ENCODE measurements at places on chromosomes 6 and 20. TPM values are rescaled to one million over a fixed set of nuclear protein-coding genes. Genes with fewer than 3 reads are reported as not detected.

GRCh38 chr6:30130179-30130679 lies 5.7 kb upstream of the TRIM40 start:
- DNase-seq, result no peak

GRCh38 chr6:6840831-6841291 lies 252.3 kb downstream of the LY86 start:
- DNase-seq, result no peak

KHDC1L gene
- not detected for total RNA-seq

CBLN4 gene
- total RNA-seq, result not detected

DNA sequence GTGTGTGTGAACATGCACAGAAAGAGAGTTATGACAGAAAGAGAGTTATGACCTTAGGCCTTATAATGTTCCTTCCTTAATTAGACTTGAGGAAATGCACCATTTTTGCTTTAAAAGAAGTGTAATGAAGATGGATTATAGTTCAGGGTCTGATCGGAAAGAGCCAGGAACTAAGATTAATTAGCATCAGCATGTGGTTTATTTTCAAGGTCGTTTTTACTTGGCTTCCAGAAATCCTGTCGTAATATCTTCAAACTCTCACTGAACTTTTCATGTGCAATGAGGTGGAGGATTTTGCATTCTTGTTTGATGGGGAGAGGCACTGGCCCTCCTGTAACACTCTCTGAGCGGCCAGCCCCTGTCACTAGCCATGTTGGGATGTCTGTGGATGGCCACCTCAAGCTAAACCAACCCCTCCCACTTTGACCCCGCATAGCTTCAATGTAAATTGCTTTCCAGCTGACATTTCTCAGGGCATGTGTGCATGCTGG lies 116.8 kb downstream of the CDC5L start:
- DNase-seq, result no peak

DNA sequence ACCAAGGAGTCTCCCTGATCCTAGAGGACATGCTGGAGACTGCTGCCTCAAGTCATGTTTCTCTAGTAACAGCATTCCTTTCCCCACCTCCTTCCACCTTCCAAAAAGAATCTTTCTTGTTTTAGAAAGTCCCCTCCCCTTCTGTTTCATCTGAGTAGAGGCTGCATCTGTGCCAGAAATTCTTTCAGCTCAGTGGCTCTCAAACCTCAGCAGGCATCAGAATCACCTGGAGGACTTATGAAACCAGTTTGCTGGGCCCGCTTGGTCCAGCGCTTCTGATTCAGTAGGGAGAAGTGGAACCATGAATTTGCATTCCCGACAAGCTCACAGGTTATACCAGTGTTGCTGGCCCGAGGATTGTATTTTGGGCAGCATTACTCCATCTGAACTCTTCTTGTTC lies 55.1 kb downstream of the TMEM200A start:
- DNase-seq, result no peak

GRCh38 chr6:21468461-21468860 lies 125.1 kb upstream of the SOX4 start:
- no peak for DNase-seq

DNA sequence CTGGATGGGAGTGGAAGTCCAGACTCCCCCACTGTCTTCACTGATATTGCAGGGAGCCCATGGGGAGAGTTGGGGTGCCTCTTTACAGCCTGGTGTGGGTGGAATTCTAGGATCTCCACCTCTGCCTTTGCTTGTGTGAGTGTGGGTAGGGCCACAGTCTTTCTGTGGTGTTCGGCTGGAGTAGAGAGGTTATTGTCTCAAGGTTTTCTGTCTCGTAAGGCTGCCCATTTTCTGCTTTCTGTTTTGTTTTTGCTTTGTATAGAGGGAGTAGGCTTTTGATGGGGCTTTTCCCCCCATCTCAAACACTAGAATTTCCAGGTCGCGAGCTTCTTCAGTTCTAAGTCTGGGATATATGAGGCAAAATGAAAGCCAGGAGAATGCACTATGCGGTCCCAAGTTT lies 40.4 kb upstream of the ELMO2 start:
- DNase-seq, result no peak

TRAM2 gene
- total RNA-seq, result 56.7 TPM

EDN3 gene
- total RNA-seq, result not detected

DNA sequence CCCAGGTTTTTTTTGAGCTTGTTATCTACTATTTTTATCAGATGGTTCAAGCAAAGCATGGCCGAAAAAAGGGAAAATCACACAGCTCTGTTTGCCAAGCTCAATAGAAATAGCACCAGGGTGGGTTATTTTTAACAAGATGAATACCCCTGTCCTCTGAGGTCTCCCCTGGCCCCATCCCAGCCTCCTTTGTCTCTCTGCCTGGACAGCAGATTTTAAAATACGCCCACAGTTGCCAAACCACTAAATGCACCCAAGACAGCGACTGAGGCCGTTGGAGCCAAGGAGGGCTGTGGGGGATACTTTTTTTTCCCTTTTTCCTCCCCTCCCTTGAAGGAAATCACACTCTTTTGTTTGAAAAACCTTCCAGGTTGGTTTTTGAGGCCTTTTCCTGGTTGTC lies 106.6 kb downstream of the VEGFA start:
- no peak for DNase-seq

GRCh38 chr6:139498715-139499114 lies 124.3 kb upstream of the CITED2 start:
- no peak for DNase-seq

Measured in Panc1 (cell line).